ENCODE measurements at places on chromosomes 6 and 20. TPM values are rescaled to one million over a fixed set of nuclear protein-coding genes. Genes with fewer than 3 reads are reported as not detected.

Gene CCN6
- not detected for total RNA-seq

Gene GSTA2
- total RNA-seq = not detected

Gene PIGU
- 18.9 TPM for total RNA-seq

Gene LY86
- total RNA-seq = 11.1 TPM

- no peak for DNase-seq
- no peak overlapping the region for H3K27ac ChIP-seq
- no peaks in the 10 kb centered on the region for H3K36me3 ChIP-seq
- H3K27me3 ChIP-seq = no peaks in the 10 kb centered on the region
Measured at GRCh38 chr6:87378947-87379346, 28.8 kb upstream of the CFAP206 start.

- H3K36me3 ChIP-seq = no peaks in the 10 kb centered on the region
- H3K27ac ChIP-seq = peak overlapping the region; percentile 95
- H3K27me3 ChIP-seq = no peaks in the 10 kb centered on the region
- DNase-seq = peak; percentile 81
Measured at GRCh38 chr20:1537731-1538058, 19.8 kb downstream of the SIRPD start.

DNA sequence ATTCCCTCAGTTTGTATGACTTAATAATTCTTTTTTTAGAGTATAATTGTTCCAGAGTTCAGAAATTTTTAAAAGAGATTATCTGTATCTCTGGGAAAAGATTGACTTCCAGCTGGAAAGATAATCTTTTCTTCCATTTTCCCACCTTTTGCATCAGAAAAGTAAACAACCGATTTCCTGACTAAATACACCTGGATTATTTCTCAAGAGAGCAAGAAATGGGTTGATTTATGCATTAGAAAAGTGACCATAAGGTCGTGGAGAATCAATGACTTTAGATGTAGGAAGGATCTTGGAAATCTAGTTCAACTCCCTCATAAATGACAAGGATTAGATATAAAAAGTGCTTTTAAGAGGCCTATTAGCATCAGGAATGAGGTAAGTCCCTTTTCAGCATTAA lies 79.9 kb downstream of the SGK1 start:
- DNase-seq = no peak
- H3K4me1 ChIP-seq = no peaks in the 10 kb centered on the region
- H3K27me3 ChIP-seq = no peaks in the 10 kb centered on the region
- H3K4me3 ChIP-seq = no peak overlapping the region
- H3K27ac ChIP-seq = no peak overlapping the region

GRCh38 chr6:31317036-31317435 lies 39.9 kb downstream of the HLA-B start:
- no peaks in the 10 kb centered on the region for H3K36me3 ChIP-seq
- no peaks in the 10 kb centered on the region for H3K4me1 ChIP-seq
- H3K27ac ChIP-seq = no peak overlapping the region
- peaks cover 16% of the 10 kb centered on the region for H3K27me3 ChIP-seq
- H3K4me3 ChIP-seq = no peak overlapping the region

DNA sequence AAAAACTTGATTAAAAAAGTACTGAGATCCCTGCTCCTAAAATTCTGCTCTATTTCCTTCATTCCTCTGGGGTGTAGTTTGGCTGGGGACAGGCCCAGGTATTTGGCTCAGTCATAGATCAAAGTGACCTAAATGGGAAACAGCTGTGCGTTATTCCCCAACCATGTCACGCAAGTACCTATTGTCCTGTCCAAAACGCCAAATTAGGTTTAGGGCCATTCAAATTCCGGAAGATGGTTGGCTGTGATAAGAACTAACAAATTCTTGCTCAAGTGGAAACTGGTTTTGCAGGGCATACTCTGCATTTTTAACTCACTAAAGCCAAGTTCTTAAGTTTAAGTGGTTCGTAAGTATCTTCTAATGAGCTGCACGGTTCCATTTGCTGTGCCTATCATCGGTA lies 147.6 kb upstream of the TMEM170B start:
- H3K27me3 ChIP-seq = no peaks in the 10 kb centered on the region
- H3K4me3 ChIP-seq = no peak overlapping the region
- H3K27ac ChIP-seq = peak overlapping the region; percentile 75

GRCh38 chr6:28981833-28982475 lies 23.2 kb downstream of the ZNF311 start:
- no peaks in the 10 kb centered on the region for H3K36me3 ChIP-seq
- DNase-seq = peak; percentile 93
- H3K27me3 ChIP-seq = peaks cover 14% of the 10 kb centered on the region
